Endodermal cell (in vitro differentiated cells): ENCODE measurements at places on chromosomes 5 and 9. TPM values are rescaled to one million over a fixed set of nuclear protein-coding genes. Genes with fewer than 3 reads are reported as not detected.

DNA sequence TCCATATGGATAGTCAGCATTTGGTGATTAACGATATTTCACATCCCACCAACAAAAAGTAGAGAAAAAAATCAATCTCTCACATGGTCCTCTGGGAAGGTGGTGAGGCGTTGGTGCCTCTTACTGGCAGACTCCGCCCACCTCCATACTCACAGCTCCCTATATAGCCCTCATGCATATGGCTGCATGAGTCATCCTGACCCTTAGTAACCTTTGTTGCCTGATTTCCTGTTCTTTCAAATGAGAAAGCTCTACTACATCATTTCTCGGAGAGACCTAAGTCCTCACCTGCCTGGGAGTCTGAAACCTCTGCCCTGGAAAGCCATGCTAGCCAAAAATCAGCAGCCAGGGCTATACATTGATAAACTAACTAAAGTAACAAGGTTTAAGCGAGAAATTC, 33.3 kb upstream of the ABCA1 start:
- H3K4me3 ChIP-seq, result no peak overlapping the region
- no peak overlapping the region for H3K27ac ChIP-seq
- no peaks in the 10 kb centered on the region for H3K36me3 ChIP-seq
- peak; percentile 81 for DNase-seq
- no peaks in the 10 kb centered on the region for H3K4me1 ChIP-seq

- no peak overlapping the region for H3K4me3 ChIP-seq
- H3K27me3 ChIP-seq, result no peaks in the 10 kb centered on the region
- H3K4me1 ChIP-seq, result peaks cover 5% of the 10 kb centered on the region
- no peaks in the 10 kb centered on the region for H3K36me3 ChIP-seq
- H3K27ac ChIP-seq, result no peak overlapping the region
Measured at GRCh38 chr5:59831326-59832010, 62.1 kb downstream of the PDE4D start.

- H3K4me1 ChIP-seq, result no peaks in the 10 kb centered on the region
- no peaks in the 10 kb centered on the region for H3K27me3 ChIP-seq
- DNase-seq, result no peak
- no peak overlapping the region for H3K4me3 ChIP-seq
- peaks cover 9% of the 10 kb centered on the region for H3K36me3 ChIP-seq
Measured at GRCh38 chr5:98268162-98268860, 505.2 kb upstream of the RGMB start.

DNA sequence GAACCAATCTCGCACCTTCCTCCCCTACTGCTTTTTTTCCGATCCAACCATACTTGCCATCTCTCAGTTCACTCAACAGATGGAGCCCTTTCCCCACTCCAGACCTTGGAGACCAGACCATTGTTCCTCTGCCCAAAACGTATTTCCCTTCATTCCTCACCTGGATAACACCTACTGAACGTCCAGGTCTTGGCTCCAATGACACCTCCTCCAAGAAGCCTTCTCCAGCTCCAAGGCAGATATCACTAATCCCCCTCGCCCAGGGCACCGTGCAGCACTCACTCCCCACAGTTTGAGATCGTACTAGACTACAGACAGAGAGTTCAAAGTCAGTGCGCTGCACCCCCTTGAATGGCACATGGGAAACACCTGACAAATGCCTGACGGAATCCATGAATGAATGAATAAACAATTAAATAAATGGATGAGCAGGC, 47.1 kb upstream of the AKNA start:
- no peak overlapping the region for H3K4me3 ChIP-seq
- H3K36me3 ChIP-seq, result no peaks in the 10 kb centered on the region
- no peaks in the 10 kb centered on the region for H3K4me1 ChIP-seq
- no peak overlapping the region for H3K27ac ChIP-seq
- no peaks in the 10 kb centered on the region for H3K27me3 ChIP-seq

GRCh38 chr5:14190194-14191164, 47.3 kb downstream of the TRIO start:
- H3K4me3 ChIP-seq, result no peak overlapping the region
- peak overlapping the region; percentile 42 for H3K27ac ChIP-seq
- DNase-seq, result no peak

- H3K4me3 ChIP-seq, result peak overlapping the region; percentile 36
- no peak for DNase-seq
- no peak overlapping the region for H3K27ac ChIP-seq
- peaks cover 19% of the 10 kb centered on the region for H3K4me1 ChIP-seq
- H3K27me3 ChIP-seq, result no peaks in the 10 kb centered on the region
Measured at GRCh38 chr9:116792271-116792670, 105.2 kb downstream of the TRIM32 start.

The TMC1 gene
- total RNA-seq, result 0.05 and 0.09 TPM in 2 replicates

The ZDHHC11B gene
- 0.90 and 1.3 TPM in 2 replicates for total RNA-seq

DNA sequence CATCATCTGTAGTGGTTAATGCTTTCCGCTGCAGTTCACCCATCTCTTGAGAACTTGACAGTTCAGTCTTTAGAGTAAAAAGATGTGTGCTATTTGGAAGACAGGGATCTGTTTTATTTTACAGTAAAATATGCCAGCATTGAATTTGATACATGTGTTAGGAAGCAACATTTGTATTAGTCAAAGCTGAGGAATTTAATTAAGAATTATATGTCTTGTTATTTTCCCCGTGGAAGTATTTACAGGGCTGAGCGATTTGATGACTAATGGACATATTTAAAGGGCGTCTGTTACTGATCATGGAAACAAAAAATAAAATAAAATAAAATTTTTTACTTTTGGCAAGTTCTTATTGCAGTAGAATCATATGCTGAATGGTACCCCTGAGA, 101.3 kb downstream of the PAM start:
- H3K4me3 ChIP-seq, result no peak overlapping the region
- no peaks in the 10 kb centered on the region for H3K4me1 ChIP-seq
- H3K27ac ChIP-seq, result no peak overlapping the region

- H3K27me3 ChIP-seq, result no peaks in the 10 kb centered on the region
- no peak overlapping the region for H3K4me3 ChIP-seq
- H3K36me3 ChIP-seq, result no peaks in the 10 kb centered on the region
- DNase-seq, result no peak
- no peak overlapping the region for H3K27ac ChIP-seq
Measured at GRCh38 chr9:119938871-119939270, 569.6 kb upstream of the BRINP1 start.

DNA sequence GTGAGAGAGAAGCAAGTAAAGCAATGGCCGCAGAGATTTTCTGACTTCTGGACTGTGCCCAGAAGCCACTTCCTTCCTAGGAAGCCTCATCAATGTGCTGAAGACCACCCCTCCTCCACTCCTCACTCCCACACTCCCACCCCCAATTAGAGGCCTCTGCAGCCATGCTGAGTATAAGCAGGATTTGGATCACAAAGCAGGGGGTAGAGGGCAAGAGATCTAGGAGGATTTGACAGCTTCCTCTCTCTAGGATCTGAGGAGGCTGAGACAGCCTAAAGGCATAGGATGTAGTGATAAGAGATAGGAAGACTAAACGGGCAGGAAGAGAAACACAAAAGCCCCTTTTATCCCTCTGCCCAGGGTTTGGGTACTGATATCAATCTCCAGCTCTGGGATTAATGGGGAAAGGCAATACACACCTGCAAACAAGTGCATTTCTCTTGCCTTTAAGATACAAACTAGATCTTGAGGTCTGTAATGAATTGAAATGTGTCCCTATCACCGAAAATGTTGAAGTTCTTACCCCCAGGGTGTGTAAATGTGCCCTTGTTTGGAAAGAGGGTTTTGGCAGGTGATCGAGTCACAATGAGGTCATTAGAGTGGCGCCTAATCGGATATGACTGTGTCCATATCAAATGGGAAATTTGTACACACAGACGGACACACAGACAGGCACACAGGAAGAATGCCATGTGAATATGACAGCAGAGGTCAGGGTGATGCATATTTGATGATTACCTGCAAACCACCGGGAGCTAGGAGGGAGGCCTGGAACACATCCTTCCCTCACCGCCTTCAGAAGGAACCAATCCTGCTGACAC, 28.5 kb downstream of the KCNV2 start:
- DNase-seq, result no peak
- H3K27me3 ChIP-seq, result no peaks in the 10 kb centered on the region
- no peak overlapping the region for H3K27ac ChIP-seq
- peaks cover 18% of the 10 kb centered on the region for H3K4me1 ChIP-seq
- H3K4me3 ChIP-seq, result no peak overlapping the region

- H3K27me3 ChIP-seq, result no peaks in the 10 kb centered on the region
- H3K4me3 ChIP-seq, result no peak overlapping the region
- no peaks in the 10 kb centered on the region for H3K36me3 ChIP-seq
- no peak overlapping the region for H3K27ac ChIP-seq
- H3K4me1 ChIP-seq, result peaks cover 3% of the 10 kb centered on the region
- no peak for DNase-seq
Measured at GRCh38 chr9:12748016-12748415, 26.8 kb upstream of the LURAP1L start.

DNA sequence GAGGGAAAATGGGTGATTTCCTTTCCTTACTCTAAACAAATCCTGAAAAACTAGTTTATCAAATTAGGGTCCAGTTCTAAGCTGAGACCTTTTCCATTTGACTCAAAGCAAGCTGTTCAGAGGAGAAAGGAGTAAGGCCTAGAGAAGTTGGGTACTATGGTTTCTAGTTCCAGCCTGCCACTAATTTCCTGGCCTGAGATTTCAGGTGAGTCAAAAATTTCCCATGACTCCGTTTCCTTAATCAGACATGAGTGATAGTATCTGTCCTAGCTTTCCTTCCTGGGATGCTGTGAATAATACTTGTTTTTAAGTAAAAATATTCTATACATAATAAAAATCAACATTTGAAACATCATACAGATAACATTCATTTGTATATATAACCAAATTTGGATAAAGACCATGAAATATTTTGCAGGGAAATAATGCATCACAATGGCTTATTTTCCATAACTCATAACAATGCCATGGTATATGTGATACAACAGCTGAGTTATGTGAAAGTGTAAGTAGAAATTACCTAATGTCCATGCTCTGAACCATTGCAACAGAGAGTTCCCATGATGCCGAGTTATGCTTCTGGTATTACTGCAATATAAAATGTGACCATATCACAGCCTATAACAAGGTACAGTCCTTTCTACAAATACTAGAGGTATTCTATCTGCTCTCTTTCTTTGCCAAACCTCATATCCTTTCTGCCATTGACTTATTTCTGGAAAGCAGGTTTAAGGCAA, 142.7 kb downstream of the MLLT3 start:
- DNase-seq, result no peak
- no peaks in the 10 kb centered on the region for H3K36me3 ChIP-seq

DNA sequence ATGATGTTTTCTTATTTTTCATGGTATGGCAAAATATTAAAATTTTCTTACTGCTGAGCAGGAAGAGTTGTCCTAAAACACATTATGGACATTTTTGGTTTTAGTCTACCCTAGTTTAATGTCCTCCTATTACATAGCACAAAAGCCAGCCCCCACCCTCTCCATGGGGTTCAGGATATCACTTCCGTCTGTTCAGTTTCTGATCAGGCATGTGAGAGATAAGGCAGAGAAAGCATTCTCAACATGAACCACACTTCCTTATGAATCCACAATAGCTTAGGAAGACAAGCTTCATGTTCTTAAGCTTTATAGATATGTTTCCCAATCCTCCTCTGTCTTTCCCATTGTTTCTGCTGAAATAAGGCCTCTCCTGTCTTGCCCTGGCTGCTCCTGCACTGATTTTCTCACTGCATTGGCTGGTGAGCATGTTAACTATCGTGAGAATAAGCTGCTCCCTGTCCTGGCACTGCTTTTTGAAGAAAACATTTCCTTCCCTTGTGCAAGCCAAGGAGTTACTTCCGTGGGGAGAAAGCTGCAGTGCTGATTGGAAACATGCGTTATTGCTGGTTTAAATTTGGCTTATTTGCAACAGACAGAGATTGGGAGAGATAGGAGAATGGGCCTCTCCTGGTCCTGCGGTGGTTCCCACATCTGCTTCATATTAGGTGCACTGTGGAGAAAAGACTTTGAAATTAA, 260.3 kb upstream of the RPS23 start:
- no peak overlapping the region for H3K4me3 ChIP-seq
- no peak for DNase-seq
- no peaks in the 10 kb centered on the region for H3K27me3 ChIP-seq
- H3K4me1 ChIP-seq, result no peaks in the 10 kb centered on the region
- H3K36me3 ChIP-seq, result no peaks in the 10 kb centered on the region
- H3K27ac ChIP-seq, result no peak overlapping the region

DNA sequence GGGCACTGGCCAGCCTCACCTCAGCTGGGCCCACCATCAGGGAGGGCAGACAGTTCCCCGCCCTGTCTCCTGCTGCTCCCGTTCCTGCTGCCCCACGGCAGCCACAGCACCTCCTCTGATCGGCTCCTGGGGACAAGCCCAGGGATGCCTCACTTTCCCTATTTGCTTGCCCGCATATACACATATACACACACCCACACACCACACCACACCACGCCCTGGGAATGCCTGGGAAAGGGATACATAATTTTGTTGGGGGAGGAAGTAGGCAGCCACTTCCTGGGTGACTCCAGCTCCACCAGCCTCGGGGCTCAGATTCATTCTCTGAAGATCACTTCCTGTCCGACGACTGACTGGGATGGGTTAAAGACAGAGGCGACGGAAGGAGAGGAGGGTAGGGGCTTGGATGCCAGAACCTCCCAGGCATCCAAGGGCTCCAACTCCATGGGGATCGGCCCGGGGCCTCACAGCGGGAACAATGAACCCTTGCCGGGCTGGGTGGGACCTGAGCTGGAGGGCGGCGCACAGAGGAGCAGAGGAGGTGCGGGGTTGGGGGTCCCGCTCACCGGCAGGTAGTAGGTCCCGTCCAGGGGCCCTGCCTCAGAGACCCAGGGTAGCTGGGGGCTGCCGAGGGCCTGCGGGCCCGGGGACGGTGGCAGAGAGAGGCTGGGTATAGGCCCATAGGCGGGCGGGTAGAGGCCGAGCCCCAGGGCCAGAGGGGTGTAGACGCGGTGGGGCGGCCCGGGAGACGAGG, 2.0 kb upstream of the MZB1 start:
- no peak overlapping the region for H3K27ac ChIP-seq
- no peak overlapping the region for H3K4me3 ChIP-seq
- peaks cover 23% of the 10 kb centered on the region for H3K27me3 ChIP-seq
- DNase-seq, result no peak
- H3K4me1 ChIP-seq, result peaks cover 2% of the 10 kb centered on the region

- H3K36me3 ChIP-seq, result peaks cover 57% of the 10 kb centered on the region
- H3K4me3 ChIP-seq, result no peak overlapping the region
- no peak overlapping the region for H3K27ac ChIP-seq
- H3K27me3 ChIP-seq, result no peaks in the 10 kb centered on the region
Measured at GRCh38 chr5:79396265-79396664, 117.7 kb downstream of the HOMER1 start.

- H3K27me3 ChIP-seq, result no peaks in the 10 kb centered on the region
- H3K4me1 ChIP-seq, result peaks cover 3% of the 10 kb centered on the region
- no peaks in the 10 kb centered on the region for H3K36me3 ChIP-seq
- no peak overlapping the region for H3K27ac ChIP-seq
- DNase-seq, result no peak
- no peak overlapping the region for H3K4me3 ChIP-seq
Measured at GRCh38 chr5:90097082-90097477, 312.5 kb downstream of the CETN3 start.

The PAIP1 gene
- 103 to 126 TPM (median 115 TPM) in 3 replicates for total RNA-seq

- H3K27ac ChIP-seq, result no peak overlapping the region
- peaks cover 3% of the 10 kb centered on the region for H3K4me1 ChIP-seq
- no peak overlapping the region for H3K4me3 ChIP-seq
- H3K36me3 ChIP-seq, result no peaks in the 10 kb centered on the region
Measured at GRCh38 chr9:69463497-69464068, 138.6 kb downstream of the ENTREP1 start.

The SPATA31E1 gene
- not detected in 3 replicates for total RNA-seq

The EPB41L4A gene
- total RNA-seq, result 7.7 to 10.0 TPM (median 8.6 TPM) in 3 replicates
